LoVo (cell line): ENCODE measurements at places on chromosomes 11 and 22.

- DNase-seq, result no peak
Observed at GRCh38 chr11:14480716-14481115, 18.9 kb downstream of the COPB1 start.

DNA sequence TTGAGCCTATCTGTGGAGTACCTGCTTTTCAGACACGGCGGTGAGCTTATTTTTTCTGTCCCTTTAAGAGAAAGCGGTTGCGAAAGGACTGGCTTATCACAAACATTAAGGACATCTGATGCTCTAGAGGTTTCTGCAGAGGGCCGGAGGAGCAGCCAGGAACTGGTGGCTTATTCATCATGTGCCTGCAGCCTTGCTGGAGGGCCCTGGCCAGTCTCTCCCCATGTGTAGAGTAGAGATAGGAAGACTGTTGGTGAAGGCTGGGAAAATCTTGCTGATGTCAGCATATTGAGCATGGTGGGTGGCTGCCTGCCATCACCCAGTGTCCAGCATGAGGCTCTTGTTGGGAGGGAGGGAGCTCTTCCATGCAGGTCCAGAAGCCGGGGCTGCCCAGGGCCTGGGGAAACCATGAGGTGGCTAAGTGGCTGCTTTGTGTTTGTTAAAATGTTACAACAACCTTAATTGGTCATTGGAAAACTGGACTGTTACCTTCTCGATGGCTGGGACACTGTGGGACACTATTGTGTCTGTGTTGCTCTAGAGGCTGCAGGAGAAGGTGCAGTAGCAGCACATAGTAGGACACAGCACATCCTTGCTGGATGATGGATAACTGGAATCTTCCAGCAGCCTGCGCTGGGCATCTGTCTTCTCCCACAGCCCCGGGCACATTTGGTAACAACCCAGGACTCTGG, 54.3 kb downstream of the TSPAN18 start:
- no peak for DNase-seq

GRCh38 chr11:60502221-60502775, 9.7 kb downstream of the MS4A12 start:
- DNase-seq, result peak; percentile 75

GRCh38 chr11:69818231-69818602, 999 bp downstream of the FGF3 start:
- no peak for DNase-seq

DNA sequence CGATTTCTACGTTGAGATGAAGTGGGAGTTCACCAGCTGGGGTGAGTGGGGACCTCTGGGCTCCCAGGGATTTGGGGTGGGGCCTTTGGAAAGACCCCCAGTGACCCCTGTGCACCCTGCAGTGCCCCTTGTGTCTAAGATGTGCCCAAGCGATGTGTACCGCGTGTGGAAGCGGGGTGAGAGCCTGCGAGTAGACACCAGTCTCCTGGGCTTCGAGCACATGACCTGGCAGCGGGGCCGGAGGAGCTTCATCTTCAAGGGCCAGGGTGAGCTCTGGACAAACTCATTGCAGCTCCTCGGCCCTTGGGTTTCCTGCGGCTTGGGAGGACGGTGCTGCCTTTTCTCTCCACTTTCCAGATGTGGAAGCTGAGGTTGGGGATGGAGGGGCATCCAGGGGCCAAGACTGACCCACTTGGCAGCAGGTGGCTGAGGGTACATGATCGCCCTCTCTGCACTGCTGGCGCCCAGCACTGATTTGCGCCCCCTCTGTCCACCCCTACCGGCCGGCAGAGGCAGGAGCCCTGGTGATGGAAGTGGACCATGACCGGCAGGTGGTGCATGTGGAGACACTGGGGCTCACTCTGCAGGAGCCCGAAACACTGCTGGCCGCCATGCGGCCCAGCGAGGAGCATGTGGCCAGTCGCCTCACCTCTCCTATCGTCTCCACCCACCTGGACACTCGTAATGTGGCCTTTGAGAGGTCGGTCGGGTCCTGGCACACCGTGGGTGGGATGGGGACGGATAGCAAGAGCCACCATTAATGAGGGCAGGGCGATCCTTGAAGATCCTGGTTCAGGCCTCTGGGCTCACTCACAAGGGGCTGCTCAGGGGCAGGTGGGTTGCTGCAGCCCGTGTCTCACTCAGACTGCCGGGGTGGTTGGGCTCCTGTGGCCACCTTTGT, 2.6 kb downstream of the ANKRD13D start:
- no peak for DNase-seq

- peak; percentile 27 for DNase-seq
Observed at GRCh38 chr22:29393019-29393608, 4.7 kb upstream of the AP1B1 start.

DNA sequence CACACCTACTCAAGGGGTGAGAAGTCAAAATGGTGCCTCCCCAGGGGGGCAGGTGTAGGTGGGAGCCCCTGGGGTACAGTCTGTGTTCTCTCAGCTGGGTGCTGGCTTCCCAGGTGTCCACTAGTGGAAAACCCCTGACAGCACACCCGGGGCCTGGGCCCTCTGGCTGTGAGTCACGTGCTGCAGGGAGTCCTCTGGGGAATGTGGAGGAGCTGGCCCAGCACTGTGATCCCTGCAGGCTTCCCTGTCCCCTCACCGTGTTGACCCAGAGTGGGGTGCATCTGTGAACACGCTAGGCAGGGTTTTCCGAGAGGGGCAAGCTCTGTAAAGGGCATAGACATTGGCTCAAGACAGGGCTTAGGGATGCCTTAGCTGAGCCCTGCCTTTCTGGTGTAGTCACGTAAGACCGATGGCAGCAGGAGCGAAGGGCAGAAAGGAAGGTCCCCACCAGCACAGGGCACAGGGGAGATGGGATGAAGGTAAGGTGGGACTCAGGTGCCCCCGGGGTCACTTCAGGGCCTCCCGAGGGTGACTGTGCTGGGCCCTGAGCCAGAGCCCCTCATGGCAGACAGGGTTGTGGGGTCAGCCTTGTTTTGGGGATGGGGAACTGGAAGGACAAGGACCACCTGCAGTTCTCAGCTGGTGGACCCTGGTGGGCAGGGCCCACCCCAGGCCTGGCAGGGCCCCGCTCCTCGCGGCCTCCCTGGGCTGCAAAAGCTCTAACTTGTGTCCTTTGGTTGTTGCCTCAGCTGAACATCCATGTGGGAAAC, 14.1 kb downstream of the DERL3 start:
- DNase-seq, result no peak

DNA sequence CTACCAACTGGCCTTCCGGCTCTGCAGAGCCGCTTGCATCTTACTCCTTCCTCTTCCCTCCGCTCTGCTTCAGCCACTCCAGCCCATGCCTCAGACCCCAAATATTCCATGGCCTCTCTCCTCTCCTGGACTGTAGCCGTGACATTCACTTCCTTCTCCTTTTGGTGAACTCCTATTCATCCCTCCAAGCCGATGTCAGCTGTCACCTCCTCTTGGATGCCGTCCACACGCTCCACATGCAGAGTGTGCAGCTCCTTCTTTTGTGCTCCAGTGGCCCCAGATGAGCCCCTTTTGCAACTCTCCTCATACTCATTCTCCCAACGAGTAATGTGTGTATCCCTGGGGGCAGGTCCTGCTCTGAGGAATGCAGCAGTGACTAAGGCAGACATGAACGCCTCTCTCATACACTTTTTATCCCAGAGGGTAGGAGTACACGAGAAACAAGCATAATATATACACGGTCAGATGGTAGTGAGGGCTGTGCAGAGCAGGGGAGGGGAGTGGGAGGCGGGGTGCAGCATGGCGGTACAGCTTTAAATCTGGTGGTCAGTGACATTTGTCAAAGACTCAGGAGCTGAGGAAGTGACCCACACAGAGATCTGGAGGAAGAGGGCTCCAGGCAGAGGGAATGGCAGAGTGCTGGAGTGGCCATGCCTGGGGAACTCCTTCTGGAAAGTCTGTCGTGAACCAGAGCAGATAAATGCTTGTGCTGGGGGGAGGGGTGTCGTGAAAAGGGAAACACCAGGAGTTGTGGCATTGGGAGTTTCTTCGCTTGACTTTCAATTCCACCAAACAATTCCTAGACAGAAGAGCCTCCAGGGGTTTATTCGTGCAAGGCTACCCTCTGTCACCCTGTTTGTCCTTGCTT, 83.8 kb upstream of the ATXN10 start:
- DNase-seq, result no peak

DNA sequence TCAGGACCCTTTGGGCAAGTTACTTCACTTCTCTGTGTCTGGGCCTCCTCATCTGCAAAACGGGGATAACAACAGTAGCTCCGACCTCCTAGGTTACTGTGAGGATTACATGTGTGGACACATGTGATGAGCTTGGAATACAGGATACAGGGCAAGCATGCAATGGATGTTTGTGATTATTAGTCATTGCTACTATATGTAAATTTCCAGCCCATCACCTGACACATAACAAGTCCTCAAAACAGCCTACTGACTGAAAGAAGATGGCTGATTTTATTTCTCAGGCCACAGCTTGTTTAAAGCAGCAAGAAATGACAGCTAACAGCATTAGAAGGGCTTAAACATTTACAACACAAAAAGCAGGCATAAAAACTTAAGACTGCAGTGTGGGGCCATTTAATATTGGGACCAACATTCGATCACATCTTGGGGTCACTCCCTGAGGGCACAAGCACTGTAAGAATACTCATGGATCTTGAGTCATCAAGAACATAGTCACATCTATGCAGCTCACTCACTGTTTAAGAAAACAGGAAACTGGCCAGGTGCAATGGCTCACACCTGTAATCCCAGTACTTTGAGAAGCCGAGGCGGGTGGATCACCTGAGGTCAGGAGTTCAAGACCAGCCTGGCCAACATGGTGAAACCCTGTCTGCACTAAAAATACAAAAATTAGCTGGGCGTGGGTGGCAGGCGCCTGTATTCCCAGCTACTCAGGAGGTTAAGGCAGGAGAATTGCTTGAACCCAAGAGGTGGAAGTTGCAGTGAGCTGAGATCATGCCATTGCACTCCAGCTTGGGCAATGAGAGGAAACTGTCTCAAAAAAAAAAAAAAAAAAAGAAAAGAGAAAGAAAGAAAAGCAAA, 49.5 kb downstream of the ABTB2 start:
- DNase-seq, result no peak

DNA sequence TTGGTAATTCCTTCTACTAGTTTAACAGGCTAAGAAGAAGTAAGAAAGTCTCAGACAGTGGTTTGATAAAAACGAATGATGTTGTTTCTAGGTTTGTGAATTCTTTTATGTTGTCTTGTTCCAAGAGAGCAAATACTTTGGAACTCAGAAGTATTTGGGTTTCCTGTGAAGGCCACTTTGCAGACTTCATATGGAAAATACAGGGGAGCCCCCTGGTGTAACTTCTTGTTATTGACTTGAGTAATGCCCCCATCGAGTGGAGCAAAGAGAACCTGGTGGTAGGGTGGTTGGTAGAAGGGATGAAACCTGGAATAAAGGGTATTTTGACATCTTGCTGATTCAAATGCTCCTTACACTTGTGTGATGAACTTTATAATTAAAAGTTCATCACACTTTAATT, 40.0 kb upstream of the PTH start:
- no peak for DNase-seq

- no peak for DNase-seq
Observed at GRCh38 chr11:46513934-46514342, 79.9 kb downstream of the AMBRA1 start.

GRCh38 chr22:22720724-22721261, 76.4 kb downstream of the GGTLC2 start:
- DNase-seq, result no peak

- DNase-seq, result no peak
Observed at GRCh38 chr11:134665188-134665535, 253.1 kb upstream of the B3GAT1 start.
